ENCODE measurements at places on chromosomes 4 and X.

GRCh38 chr4:1026115-1026514, 14.7 kb downstream of the FGFRL1 start:
- DNase-seq, result no peak

- no peak for DNase-seq
These were observed 490.3 kb upstream of the EPHA5 start for GRCh38 chr4:66160606-66161005.

GRCh38 chrX:17030580-17031270, 84.3 kb downstream of the REPS2 start:
- DNase-seq, result no peak

DNA sequence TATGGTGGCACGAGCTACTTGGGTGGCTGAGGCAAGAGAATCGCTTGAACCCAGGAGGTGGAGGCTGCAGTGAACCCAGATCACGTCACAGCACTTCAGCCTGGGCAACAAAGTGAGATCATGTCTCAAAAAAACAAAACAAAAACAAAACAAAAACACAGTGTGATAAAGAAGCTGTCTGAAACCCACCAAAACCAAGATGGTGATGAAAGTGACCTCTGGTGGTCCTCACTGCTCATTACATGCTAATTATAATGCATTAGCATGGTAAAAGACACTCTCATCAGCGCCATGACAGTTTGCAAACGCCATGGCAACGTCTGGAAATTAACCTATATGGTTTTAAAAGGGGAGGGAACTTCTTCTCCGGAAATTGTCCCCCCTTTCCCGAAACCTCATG, 29.4 kb upstream of the OPHN1 start:
- peak; percentile 1 for DNase-seq

- DNase-seq, result no peak
These were observed 283.6 kb upstream of the CTSO start for GRCh38 chr4:156237231-156237630.

GRCh38 chr4:174207367-174207766, 76.1 kb downstream of the FBXO8 start:
- no peak for DNase-seq

DNA sequence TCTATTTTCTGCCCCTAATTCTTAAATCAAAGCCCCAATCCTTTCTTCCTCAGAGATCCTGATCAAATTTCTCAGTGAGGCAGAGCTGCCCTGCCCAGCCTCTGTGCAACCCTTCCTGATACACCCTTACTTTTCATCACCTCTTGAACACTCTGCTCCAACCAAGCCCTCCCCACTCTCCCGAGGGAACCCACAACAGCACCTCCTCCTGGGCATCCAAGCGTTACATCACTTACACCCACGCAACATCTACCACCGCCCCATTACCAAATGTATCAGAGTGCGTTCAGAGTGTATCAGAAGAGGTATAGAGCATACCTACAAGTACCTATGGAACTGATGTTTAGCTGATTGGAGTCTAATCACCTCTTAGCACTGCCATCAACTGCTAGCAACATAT, 186.5 kb downstream of the RAP1GDS1 start:
- DNase-seq, result no peak

DNA sequence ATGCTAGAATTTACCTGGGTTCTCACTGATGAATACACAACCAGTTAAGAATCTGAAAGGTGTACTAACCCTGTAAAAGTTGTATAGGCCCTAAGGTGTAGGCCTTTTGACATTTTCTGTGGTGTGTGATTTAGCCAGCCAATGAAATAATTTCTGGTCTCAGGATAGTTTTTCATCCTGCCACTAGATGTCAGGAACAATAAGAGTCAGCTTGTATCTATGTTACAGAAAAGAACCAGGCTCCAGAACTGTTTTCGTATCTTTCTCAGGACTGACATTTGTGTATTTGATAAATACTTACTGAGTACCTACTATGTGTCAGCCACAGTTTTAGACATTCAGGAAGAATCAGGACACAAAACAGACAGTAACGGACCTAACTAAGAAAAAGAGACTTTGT, 673.6 kb upstream of the TENM3 start:
- DNase-seq, result no peak

GRCh38 chr4:81490403-81491160, 18.9 kb upstream of the RASGEF1B start:
- DNase-seq, result no peak

DNA sequence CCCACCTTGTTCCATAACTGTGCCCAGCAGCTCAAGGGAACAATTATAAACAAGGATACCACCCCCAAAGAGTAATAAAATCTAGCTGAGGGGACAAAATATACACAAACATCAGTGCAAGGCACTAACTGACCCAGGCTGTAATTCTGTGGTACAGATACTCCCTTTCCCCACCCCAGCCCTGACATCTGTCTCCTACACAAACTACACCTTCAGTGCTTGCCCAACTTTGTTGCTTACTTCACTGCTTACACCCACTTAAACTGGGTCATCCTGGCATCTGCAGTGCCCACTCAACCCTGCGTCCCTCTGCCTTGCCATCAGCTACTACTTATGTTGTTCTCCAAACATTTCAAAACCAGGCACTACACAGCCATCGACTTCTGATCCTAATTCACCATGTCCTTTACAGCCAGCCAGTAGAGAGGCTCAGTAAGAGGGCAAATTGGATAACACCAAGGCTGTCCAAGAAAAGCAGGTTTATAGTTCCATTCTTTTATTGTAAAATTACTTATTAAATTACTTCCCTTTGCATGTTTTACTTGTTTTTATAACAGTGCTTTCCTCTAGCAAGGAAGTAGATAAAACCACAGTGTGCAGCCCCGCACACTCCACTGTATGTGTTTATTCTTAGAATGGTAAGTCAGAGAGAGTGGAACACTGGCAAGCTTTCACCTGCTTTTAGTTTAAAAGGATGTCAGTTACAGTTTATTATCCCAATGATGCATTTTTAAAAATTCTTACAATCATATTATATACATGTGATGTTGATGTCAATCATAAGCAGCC, 149.6 kb downstream of the INPP4B start:
- DNase-seq, result no peak

DNA sequence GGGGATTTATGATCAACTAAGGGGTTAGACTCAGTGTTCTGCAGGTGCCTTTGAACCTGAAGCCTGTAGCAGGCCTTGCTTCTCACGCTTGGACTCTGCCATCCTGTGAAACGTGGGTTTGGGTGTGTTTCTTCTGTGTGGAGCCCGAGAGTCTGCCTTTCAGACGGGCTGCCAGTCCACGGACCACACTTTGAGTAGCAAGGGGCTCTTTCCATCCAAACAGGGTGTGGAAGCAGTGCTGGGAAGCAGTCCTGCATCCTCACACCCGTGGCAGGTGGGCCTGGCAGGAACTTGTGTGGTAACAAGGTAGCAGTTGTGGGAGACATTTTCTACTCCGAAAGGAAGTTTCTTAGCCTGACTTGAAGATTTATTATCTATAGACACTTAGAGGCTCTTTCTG, 22.7 kb downstream of the RGS12 start:
- no peak for DNase-seq

- DNase-seq, result no peak
These were observed 69.9 kb upstream of the WDR1 start for GRCh38 chr4:10186228-10187214.

DNA sequence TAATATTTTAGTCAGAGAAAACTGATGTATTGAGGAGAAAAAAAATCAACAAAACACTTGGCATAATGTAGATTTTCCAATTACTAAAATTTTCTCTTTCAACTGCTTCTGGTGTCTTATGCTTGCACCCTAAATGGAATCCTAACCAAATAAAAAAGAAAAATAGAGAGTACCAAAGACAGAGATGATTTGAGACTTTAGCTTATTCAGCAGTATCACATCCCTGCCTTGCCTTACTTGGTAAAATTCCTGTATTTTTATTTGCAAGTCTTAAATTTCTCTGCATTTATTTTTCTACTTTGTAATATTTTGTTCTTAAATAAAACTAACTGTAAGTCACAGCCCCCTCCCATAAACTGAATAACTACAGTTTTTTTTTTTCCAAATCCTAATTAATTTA, 950.5 kb upstream of the INTU start:
- no peak for DNase-seq

GRCh38 chr4:338759-339097, 1.1 kb downstream of the ZNF141 start:
- no peak for DNase-seq

- DNase-seq, result no peak
These were observed 31.2 kb downstream of the SCARB2 start for GRCh38 chr4:76182463-76182862.

GRCh38 chr4:40170588-40170987, 26.2 kb upstream of the RHOH start:
- no peak for DNase-seq

GRCh38 chrX:11890836-11891514, 132.9 kb downstream of the MSL3 start:
- DNase-seq, result no peak

- no peak for DNase-seq
These were observed 556.5 kb upstream of the NR3C2 start for GRCh38 chr4:148998719-148999118.

GRCh38 chr4:178917756-178918155, 1475.5 kb upstream of the AGA start:
- DNase-seq, result no peak

- no peak for DNase-seq
These were observed 1821.7 kb downstream of the ARAP2 start for GRCh38 chr4:34422472-34423175.

DNA sequence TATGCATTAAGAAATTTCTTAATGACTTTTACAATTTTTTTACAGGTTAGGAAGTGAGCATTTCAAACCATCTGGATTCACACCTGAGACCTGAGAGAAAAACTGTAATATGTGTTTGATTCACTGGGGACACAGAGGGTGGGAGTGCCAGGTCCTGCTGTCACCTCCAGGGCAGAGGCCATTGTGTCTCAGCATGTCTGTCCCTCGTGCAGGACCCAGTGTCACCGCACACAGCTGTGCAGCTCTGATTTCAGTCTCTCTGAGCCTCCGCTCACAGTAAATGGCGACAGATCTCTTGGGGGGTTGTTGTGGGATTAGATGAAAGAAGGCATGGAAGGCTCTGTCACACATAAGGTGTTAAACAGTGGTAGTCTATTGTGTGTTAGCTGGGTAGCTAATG, 23.0 kb upstream of the CLDN24 start:
- no peak for DNase-seq

- no peak for DNase-seq
These were observed 268.6 kb upstream of the VCX start for GRCh38 chrX:7574325-7574724.

- DNase-seq, result no peak
These were observed 134.2 kb downstream of the PWWP3B start for GRCh38 chrX:106302304-106302703.

- DNase-seq, result no peak
These were observed 1.5 kb downstream of the SETD7 start for GRCh38 chr4:139554642-139554892.

DNA sequence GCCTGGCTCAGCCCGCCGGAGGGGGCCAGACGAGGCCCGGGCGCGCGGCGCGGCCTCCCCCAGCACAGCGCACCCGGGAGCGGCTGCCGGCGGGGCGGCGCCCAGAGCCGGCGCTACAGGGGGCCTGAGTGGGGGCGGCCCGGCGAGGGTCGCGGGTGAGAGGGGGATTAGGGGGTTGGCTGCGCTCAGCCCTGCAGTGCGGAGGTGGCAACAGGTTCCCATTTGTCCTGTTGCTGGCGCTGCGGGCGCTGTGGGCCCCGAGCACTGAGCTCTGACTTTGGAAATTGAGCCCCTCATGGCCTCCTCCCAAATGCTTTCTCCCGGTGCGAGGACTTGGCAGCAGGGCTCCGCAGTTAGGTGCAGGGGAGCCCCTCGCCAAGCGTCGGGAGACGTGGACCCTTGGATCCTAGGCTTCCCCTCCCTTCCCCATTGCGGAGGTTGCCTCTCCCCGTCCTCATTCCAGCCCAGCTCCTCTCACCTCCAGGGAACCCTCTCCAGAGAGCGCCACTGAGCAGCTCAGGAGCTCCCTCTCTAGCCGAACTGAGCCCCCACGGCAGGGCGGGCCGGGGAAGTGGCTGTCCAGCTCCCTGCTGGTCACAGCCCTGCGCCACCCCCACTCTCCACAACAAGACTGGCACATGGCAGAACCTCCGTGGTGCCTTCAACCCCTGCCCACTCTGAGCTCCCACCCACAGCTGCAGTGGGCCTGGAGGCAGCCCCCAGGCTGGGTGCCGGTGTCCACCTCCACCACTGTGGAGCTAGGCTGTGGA, 2.5 kb upstream of the DUSP9 start:
- no peak for DNase-seq

DNA sequence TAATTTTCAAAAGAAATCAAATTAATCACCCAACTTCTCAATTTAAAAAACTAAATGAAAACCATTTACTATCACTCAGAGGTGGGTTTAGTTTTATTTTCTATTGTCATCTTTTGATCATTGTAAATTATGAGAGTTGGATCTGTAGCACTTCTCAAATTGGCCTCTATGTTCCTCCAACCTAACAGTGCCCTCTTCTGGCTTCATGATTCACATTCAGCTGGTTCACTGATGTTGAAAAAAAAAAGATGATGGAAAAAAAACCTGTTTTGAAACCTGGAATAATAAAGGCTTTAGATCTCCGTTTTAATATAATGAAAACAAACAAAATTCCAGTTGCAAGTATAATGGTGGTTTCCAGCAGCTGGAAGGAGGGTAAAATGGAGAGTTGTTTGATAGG, 2.4 kb upstream of the NBDY start:
- DNase-seq, result no peak

DNA sequence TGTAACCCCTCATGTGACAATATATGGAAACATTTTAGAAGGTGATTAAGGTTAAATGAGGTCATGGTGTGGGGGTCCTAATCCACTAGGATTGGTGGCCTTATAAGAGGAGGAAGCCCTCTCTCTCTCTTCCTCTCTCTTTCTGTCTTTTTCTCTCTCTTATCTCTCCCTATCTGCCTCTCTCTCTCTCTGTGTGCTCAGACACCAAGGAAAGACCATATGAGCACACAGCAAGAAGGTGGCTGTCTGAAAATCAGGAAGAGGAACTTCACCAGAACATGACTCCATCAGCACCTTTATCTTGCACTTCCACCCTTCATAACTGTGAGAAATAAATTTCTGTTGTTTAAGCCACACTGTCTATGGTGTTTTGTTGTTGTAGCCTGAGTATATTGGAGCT, 1472.2 kb downstream of the PCDH7 start:
- DNase-seq, result no peak

DNA sequence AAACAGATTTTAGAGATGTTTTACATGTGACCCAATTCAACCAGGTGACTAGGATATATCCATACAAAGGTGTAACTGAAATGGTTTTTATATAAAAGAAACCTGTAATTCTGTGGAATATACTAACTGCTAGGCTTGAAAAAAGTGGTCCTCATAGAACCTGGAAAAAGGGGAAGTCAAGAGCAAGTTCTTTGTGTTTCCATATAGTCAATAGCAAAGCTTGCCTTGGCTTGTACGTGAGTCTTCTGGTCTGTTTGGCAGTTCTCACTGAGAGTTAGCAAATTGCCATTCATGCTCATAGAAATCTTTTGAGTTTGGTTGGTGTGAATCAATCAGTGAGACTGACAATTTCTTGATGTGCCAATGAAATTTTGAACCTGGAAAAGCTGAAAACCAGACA, 79.4 kb upstream of the SMIM10 start:
- no peak for DNase-seq

DNA sequence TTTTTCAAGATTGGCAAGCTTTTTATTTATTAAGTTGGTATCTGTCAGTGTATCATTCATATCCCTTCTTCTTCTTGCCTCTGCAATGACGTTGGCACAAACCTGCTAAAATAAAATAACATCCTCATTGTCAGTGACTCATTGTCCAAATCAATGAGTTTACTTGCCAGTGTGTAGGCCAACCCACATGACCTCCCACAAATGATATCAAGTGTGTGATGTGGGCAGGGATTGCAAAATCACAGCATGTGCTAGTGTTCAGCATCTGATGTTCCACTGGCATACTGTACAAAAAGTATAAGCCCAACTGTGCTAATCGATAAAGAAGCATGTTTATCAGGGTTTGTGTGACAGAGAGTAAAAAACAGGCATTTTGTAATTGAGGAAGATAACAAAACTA, 25.5 kb downstream of the GPAT3 start:
- DNase-seq, result no peak

All from stimulated activated CD4-positive, alpha-beta T cell treated with anti-CD3 and anti-CD28 coated beads, Interleukin-1b, Interleukin-23, amount 100 ng/mL, for 24 hours (primary cell).